ENCODE measurements at places on chromosomes 4 and X.
A peak's percentile ranks its signal among the peaks of the same experiment; 100 is the strongest.

DNA sequence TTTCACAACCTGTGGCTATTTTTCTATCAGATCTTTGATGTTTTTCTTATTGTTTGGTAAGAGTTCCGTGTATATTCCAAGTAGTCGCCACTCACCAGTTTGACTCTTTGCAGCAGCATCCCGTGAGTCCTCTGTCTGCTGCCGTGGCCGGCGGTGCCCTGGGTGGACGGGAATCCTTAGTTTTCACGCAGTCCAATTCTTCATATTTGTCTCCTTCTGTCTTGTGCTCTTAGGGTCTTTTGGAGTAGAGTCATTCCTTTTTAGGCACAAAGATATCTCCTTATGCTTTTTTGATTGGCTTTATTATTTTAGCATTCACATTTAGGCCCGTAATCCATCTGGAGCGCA is 94.9 kb upstream of the MSX1 start:
- DNase-seq = no peak
- H3K4me3 ChIP-seq = no peak overlapping the region
- no peaks in the 10 kb centered on the region for H3K27me3 ChIP-seq
- no peaks in the 10 kb centered on the region for H3K36me3 ChIP-seq

GRCh38 chr4:91220315-91220714 is 1083.5 kb upstream of the GRID2 start:
- no peaks in the 10 kb centered on the region for H3K4me1 ChIP-seq
- H3K27me3 ChIP-seq = no peaks in the 10 kb centered on the region
- no peaks in the 10 kb centered on the region for H3K36me3 ChIP-seq
- no peak overlapping the region for H3K4me3 ChIP-seq

DNA sequence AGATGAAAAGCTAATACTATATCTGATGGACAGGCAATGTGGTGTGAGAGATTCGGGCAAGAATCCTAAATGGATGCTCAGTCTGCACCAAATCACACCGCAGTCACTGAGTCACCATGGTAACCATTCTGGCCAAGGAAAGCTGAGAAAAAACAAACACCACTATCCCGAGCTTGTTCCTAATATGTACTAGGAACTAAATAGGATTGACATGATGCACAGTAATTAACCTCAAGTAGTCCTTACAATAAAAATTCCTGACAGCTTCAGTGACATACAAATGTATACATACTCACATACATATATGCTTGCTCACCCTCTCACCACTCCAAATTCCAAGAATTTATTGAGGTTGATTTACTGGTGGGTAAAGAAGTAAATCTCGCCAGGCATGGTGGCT is 1.1 kb upstream of the RAB40A start:
- no peak overlapping the region for H3K4me3 ChIP-seq
- no peaks in the 10 kb centered on the region for H3K4me1 ChIP-seq
- no peak for DNase-seq
- no peaks in the 10 kb centered on the region for H3K36me3 ChIP-seq
- no peak overlapping the region for H3K27ac ChIP-seq

DNA sequence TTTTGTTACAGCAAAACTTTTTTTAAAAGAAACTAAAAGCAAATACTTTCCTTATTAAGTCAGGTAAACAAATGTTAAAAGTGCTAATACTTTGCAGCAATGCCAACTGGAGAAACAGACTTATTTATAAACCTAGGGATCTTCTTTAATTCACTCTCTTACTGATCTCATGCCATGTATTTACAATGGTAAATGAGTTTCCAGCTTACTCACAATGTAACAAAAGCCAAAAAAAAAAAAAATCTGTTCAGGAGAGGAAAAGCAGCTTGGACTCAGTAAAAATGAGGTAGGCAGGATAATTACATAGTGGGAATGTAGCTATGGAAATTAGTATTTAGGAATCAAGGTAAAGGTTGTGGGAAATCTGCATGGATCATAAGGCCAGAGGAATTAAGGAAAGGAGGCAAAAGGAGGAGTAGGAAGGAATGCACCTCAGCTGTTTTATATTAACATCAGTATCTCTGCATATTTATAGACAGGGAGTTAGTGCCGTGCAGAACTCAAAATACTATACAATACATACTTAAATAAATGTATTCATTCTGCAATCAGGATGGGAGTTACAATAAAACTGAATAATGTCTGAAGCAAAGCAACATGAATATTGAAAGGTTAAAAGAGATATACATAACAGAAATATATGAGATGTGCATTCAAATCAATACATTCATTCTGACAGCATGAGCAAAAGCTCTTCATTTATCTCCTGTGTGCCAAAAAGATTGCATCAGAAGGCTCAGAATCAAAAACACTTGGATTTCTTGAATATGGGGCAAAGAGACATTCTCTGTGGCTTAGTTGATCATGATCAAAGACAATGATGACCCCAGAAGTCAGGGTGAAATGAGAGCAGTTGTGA is 57.9 kb upstream of the ETNPPL start:
- DNase-seq = no peak
- H3K27me3 ChIP-seq = no peaks in the 10 kb centered on the region
- no peaks in the 10 kb centered on the region for H3K4me1 ChIP-seq
- no peaks in the 10 kb centered on the region for H3K36me3 ChIP-seq

- no peaks in the 10 kb centered on the region for H3K36me3 ChIP-seq
- no peaks in the 10 kb centered on the region for H3K27me3 ChIP-seq
- no peaks in the 10 kb centered on the region for H3K4me1 ChIP-seq
- H3K27ac ChIP-seq = no peak overlapping the region
- H3K4me3 ChIP-seq = no peak overlapping the region
- no peak for DNase-seq
Measured at GRCh38 chr4:70849291-70849690, 9.6 kb upstream of the GRSF1 start.

DNA sequence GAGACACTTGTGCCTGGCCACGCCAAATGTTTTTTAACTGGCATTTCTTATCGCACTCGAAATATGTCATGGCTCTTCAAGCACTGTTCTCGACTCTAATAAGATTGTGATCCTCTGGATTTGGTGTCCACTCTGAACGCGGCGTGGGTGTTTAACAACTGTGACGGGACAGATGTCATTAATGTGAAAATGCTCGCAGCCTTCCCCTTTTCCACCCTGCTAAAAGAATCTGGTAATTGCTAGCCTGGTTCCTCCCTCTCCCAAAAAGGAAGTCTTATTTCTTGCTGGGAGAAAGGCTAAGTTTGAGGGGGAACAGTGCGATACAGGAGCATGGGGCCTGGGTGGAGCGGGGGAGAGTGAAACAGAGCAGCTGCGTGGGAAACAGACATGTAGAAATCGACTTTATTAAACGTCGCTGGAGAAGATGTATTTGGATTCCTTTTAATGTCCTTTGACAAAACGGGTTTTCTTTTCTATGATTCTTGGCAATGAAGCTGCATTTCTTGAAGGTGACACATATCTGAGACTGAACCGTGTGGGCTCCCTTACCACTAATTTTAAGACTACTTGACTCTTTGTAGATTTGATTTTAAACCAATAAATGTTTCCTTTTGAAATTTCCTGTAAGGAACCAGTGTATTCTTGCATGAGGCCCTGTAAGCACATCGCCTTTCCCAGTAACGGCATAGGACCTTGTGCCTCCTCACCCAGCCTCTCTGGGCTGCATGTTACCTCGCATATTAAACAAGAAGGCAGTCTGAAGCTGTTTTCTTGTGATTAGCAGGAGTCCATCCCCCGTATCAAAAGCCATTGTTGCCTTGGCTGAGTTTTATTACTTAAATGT is 17.8 kb downstream of the TBC1D1 start:
- peaks cover 4% of the 10 kb centered on the region for H3K27me3 ChIP-seq
- H3K27ac ChIP-seq = no peak overlapping the region
- H3K36me3 ChIP-seq = no peaks in the 10 kb centered on the region
- H3K4me1 ChIP-seq = no peaks in the 10 kb centered on the region
- no peak overlapping the region for H3K4me3 ChIP-seq

GRCh38 chr4:140717313-140717712 is 38.9 kb downstream of the TBC1D9 start:
- DNase-seq = no peak
- H3K4me3 ChIP-seq = no peak overlapping the region
- H3K36me3 ChIP-seq = no peaks in the 10 kb centered on the region
- peaks cover 34% of the 10 kb centered on the region for H3K4me1 ChIP-seq
- H3K27me3 ChIP-seq = no peaks in the 10 kb centered on the region

DNA sequence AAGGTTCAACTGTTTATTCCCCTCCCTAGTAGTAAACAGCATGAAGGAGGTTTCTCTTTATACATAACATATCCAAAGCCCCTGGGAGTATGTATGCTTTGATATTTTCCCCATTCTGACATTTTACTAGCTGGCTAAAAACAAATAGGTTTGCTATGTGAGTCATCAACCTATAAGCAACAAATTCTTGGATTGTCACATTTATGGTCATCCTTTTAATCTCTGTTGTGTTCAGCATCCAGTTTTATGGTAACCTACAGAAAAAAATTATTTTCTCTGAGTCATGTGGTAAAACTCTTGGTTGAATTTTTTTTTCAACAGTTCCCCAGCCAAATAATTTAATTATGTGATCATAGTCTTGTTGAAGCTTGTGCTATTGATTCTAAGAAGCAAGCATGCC is 734.1 kb downstream of the ADGRL3 start:
- DNase-seq = no peak
- H3K4me1 ChIP-seq = no peaks in the 10 kb centered on the region
- H3K4me3 ChIP-seq = no peak overlapping the region
- H3K36me3 ChIP-seq = no peaks in the 10 kb centered on the region
- H3K27me3 ChIP-seq = no peaks in the 10 kb centered on the region
- no peak overlapping the region for H3K27ac ChIP-seq

GRCh38 chr4:98567611-98568010 is 90.8 kb downstream of the TSPAN5 start:
- DNase-seq = no peak
- no peaks in the 10 kb centered on the region for H3K27me3 ChIP-seq
- no peak overlapping the region for H3K27ac ChIP-seq
- H3K4me3 ChIP-seq = no peak overlapping the region
- no peaks in the 10 kb centered on the region for H3K36me3 ChIP-seq
- no peaks in the 10 kb centered on the region for H3K4me1 ChIP-seq

- no peak for DNase-seq
- no peak overlapping the region for H3K4me3 ChIP-seq
- no peaks in the 10 kb centered on the region for H3K27me3 ChIP-seq
- H3K4me1 ChIP-seq = no peaks in the 10 kb centered on the region
- no peak overlapping the region for H3K27ac ChIP-seq
Measured at GRCh38 chr4:2689114-2689513, 67.0 kb downstream of the TNIP2 start.

- H3K27ac ChIP-seq = no peak overlapping the region
- no peak for DNase-seq
- no peaks in the 10 kb centered on the region for H3K36me3 ChIP-seq
- H3K4me3 ChIP-seq = no peak overlapping the region
- no peaks in the 10 kb centered on the region for H3K4me1 ChIP-seq
Measured at GRCh38 chr4:37737466-37737865, 51.3 kb upstream of the RELL1 start.

- H3K27me3 ChIP-seq = no peaks in the 10 kb centered on the region
- H3K27ac ChIP-seq = 0 out of 2 replicates have a peak overlapping the region, but pooled peaks have one; percentile 34
- no peak for DNase-seq
Measured at GRCh38 chrX:103918050-103918449, 44.4 kb upstream of the TMSB15B start.

DNA sequence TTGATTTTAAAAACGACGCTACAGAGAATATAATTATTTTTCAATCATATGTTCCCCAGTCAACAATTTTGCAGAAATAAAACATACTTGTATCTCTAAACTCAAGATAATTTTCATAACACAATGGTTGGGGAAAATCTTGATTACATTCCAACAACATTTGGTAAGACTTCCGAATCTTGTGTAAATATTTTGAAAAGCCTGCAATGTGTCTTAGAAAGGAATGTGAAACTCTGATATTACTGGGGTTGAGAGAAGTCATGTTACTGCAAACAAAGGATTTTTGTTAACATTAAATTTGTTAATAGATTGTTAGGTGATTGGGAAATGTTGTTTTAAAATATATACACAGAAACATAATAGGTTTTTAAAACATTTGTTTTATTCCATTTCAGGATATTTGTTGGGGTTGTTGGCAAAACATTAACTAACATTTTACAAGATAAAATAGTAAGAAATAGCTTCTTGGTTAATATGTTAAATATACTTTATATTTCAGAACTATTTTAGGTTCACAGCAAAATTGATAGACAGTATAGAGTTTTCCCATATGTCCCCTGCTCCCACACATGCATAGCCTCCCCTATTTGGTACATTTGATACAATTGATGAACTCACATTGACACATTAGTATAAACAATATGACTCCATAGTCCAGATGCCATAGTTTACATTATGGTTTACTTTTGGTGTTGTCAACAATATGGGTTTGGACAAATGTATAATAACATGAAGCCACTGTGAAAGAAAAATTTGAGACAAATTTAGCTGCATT is 218.6 kb upstream of the FAM47A start:
- no peak for DNase-seq
- no peak overlapping the region for H3K4me3 ChIP-seq
- no peaks in the 10 kb centered on the region for H3K4me1 ChIP-seq
- no peaks in the 10 kb centered on the region for H3K36me3 ChIP-seq

GRCh38 chr4:180850318-180850940 is 1392.8 kb upstream of the TENM3 start:
- no peaks in the 10 kb centered on the region for H3K36me3 ChIP-seq
- H3K4me1 ChIP-seq = no peaks in the 10 kb centered on the region
- no peak for DNase-seq
- H3K27ac ChIP-seq = no peak overlapping the region

GRCh38 chrX:54473993-54474859 is 21.8 kb downstream of the FGD1 start:
- H3K4me1 ChIP-seq = peaks cover 2% of the 10 kb centered on the region
- H3K36me3 ChIP-seq = no peaks in the 10 kb centered on the region
- DNase-seq = no peak
- H3K4me3 ChIP-seq = no peak overlapping the region
- no peak overlapping the region for H3K27ac ChIP-seq
- no peaks in the 10 kb centered on the region for H3K27me3 ChIP-seq

- no peaks in the 10 kb centered on the region for H3K4me1 ChIP-seq
- no peak overlapping the region for H3K27ac ChIP-seq
- H3K4me3 ChIP-seq = no peak overlapping the region
- DNase-seq = no peak
Measured at GRCh38 chr4:22077571-22077970, 129.0 kb upstream of the KCNIP4 start.

- no peak for DNase-seq
- no peaks in the 10 kb centered on the region for H3K36me3 ChIP-seq
- H3K27me3 ChIP-seq = no peaks in the 10 kb centered on the region
- H3K27ac ChIP-seq = no peak overlapping the region
Measured at GRCh38 chr4:152771741-152772533, 7.6 kb downstream of the TIGD4 start.

GRCh38 chrX:40550066-40550465 is 30.7 kb upstream of the ATP6AP2 start:
- H3K27ac ChIP-seq = no peak overlapping the region
- H3K36me3 ChIP-seq = no peaks in the 10 kb centered on the region
- no peaks in the 10 kb centered on the region for H3K27me3 ChIP-seq
- no peak overlapping the region for H3K4me3 ChIP-seq

- H3K4me3 ChIP-seq = no peak overlapping the region
- H3K36me3 ChIP-seq = no peaks in the 10 kb centered on the region
- H3K27ac ChIP-seq = no peak overlapping the region
Measured at GRCh38 chrX:11575332-11575731, 90.4 kb downstream of the ARHGAP6 start.

Data from Panc1 (cell line).